ENCODE measurements at places on chromosomes 13 and 19.
A peak's percentile ranks its signal among the peaks of the same experiment; 100 is the strongest.

- DNase-seq = no peak
These were observed 81.0 kb upstream of the UBAC2 start for GRCh38 chr13:99119656-99120055.

DNA sequence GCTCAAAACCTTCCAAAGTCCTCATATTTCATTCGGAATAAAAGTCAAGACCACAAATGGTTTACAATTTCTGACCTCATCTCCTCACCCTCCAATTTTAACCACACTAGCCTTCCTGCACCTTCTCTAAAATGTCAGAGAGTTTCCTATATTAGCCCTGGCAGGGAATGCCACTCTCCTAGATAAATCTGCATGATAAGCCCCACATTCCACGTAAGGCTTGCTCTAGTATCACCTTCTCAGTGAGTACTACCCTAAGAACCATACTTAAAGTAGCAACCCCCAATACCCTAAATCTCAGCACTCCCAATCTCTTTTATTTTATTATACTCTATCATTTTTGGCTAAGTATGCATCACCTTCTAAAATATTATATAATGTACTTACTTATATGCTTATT, 100.5 kb upstream of the SLITRK5 start:
- no peak for DNase-seq

DNA sequence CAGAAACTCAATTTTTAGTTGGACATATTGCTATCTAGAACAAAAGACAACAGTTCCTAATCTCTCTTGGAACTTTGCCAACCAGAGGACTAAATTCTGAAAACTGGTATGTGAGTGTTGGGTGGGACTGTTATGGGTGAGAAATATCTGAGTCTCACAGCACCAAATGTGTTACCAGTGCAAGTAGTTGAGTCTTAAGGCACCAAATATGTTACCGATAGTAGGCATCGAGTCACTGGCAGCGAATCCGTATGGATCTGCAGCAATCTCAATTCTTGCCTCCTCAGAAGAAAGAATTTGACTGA, 575.2 kb downstream of the DACH1 start:
- DNase-seq = no peak

GRCh38 chr13:77114271-77114670, 87.3 kb upstream of the FBXL3 start:
- no peak for DNase-seq

GRCh38 chr13:94712812-94713560, 641 bp upstream of the SOX21 start:
- peak; percentile 39 for DNase-seq

- no peak for DNase-seq
These were observed 58.8 kb downstream of the COL4A2 start for GRCh38 chr13:110365876-110366275.

DNA sequence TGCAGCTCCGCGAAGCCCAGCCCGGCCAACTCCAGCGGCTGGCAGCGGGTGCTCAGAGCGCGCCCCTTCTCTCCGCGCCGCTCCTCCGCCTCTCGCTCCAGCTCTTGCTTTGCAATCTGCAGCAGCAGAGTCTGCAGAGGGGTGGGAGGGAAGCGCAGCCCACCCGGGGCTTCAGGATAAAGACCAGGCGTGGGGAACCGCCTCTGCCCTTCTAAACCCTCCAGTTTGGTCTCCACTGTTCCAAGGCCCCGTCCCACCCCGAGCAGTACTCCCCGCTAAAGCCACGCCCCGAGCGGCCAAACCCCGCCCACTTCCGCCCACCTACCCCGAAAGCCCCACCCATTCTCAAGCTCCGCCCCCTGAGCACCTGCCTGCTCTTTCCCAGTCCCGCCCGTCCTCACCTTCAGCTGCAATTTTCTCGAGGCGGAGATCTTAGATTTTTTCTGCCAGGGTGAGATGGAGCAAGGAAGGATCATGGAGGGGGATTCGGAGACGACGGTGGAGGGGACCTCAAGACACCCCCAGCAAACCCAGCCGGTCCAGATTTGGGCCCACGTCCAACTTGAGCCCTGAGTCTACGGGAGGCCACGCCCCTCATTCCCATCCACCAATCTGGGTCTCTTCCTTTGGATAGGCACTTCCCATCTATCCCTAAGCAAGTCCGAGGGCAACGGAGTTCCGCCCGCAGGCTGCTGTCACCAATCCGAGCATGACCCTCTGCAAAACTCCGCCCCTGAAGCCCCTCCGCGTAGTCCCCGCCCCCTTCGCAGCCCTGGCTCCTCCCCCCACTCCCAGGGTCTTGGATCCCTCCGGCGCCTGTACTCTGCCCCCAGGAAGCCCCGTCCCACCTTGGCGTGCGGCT, 1.1 kb downstream of the TNNI3 start:
- DNase-seq = no peak

DNA sequence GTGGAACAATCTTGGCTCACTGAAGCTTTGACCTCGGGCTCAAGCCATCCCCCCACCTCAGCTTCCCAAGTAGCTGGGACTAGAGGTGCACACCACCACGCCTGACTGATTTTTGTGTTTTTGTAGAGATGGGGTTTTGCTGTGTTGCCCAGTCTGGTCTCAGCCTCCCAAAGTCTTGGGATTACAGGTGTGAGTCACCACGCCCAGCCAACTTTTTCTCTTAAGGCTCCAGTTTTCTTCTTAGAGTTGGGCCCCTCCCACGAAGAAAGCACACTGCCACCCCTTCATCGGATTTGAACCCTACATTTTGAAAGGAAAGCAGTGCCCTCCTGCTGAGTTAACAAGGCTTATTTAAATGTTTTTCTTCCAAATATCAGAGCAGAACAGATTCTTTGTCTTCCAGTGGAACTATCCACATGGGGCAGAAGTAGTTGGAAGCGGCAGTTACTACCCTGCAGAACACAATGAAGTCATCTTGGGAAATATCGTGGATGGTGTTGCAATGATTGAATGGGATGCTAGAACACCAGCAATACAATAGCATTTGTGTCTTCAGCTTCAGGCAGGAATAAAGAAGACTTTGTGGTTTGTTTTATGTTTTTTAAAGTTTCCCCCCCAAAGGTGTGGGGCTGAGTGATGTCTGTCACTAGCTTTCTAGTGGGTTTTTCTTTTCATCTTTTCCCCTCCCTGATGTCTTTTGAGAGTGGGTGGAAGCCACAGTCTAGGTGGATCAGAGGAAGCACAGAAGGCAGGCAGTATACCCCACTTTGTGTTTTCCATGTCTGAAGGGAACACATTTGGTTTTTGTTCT, 8.9 kb downstream of the ACTN4 start:
- no peak for DNase-seq

- no peak for DNase-seq
These were observed 2.5 kb downstream of the NPAS1 start for GRCh38 chr19:47022140-47022536.

GRCh38 chr19:33290956-33291622, 11.2 kb downstream of the CEBPA start:
- DNase-seq = no peak

DNA sequence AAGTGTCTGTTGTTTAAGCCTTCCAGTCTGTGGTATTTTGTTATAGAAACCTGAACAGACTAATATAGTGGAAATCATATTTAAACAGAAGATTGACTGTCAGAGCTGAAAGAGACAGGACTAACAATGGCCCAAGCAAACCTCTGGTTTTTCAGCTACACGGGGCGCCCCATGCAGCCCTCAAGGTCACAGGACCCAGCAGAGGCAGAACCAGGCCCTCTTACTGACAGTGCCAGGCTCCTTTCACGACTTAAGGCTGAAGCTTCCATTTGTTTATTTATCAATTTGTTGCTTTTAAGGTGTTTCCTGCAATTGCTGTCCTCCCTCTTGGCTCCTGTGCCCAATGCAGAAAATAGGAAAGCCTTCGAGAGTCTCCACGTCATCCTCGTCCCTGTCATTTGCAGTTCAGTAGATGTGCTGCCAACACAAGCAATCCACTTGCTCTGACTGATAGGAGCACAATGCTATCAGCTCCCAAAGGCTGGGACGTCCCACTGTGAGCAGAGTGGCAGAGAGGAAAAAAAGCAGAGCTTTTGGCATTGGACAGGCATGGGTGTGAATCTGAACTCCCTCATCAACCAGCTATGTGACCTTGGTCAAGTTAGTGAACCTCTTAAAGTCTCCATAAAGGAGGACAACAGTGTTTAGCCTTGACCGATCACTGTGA, 10.5 kb upstream of the SLC7A1 start:
- DNase-seq = no peak

DNA sequence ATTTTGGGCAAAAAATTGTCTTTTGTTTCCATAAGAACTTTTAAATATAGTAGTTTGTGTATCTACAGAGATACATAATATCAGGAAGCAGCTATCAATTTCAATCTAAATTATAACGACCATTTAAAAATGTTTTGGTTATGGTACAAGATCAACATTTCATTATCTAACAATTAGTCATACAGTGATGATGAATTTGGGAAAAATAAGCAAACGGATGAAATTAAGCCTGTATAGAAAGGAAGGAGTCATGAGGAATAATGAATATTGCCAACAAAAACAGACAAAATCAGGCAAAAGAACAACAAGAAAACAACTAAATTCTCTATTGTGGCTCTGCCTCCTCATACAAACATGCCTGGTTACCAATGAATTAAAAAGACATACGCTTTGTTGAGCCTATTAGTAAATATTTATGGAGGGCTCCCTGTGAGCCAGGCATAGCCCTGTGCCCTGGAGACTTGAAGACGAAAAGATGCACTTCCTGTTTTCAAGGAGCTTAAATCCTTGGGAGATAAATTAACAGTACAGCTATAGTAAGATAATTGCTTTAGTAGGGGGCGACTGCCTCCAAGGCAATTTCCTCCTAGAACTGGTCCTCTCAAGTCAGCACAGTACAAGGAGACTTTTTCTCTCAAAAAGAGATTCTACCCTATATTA, 73.0 kb downstream of the NALCN start:
- no peak for DNase-seq

DNA sequence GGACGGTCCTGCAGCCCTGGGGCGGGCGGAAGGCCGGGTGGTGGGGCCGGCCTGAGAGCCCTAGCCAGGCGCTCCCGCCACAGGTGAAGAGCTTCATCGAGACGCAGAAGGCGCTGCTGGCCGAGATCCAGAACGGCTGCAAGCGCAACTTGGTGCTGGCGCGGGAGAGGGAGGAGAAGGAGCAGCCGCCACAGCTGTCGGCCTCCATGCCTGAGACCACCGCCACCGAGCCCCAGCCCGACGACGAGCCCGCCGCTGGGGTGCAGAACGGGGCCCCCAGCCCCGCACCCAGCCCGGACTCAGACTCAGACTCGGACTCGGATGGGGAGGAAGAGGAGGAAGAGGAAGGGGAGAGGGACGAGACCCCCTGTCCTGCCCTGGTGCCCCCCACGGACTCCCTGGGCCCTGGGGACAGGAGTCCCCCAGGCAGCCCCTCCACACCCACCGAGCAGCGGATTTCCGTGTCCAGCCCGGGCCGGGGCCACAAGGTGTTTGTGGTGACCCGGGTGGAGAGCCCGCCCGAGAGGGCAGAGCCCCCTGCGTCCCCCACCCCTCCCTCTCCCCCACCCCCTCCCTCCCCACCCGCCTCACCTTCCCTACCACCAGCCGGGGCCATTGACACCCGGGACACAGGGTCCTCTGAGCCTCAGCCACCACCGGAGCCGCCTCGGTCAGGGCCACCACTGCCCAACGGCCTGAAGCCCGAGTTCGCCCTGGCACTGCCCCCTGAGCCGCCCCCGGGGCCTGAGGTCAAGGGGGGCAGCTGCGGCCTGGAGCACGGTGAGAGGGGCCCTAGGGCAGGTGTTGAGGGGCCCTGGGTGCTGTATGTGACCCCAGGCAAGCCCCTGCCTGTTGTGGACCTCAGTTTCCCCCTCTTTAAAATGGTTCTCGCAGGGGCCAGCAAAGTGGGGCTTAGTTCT, 15.3 kb downstream of the NKPD1 start:
- no peak for DNase-seq

DNA sequence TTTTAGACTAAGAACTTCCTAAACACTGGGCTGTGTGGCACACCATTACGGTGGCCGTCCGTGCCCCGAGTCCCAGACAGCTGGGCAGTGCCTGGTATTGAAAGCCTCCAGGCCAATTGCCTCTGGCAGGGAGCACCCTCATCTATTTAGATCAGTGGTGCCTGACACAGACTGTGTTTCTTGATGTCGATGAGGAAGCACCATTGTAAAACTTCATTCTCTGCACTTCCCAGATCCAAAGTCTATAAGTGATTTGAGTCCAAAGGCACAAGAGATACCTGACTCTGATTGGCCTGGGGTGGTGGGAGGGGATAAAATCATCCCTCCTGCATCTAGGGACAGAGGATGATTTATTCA, 8.5 kb upstream of the STK24 start:
- no peak for DNase-seq

- DNase-seq = no peak
These were observed 142.4 kb downstream of the MYCBP2 start for GRCh38 chr13:77184455-77184854.

GRCh38 chr13:79745081-79745480, 264.1 kb downstream of the NDFIP2 start:
- no peak for DNase-seq

GRCh38 chr13:85603735-85604134, 195.5 kb downstream of the SLITRK6 start:
- no peak for DNase-seq

DNA sequence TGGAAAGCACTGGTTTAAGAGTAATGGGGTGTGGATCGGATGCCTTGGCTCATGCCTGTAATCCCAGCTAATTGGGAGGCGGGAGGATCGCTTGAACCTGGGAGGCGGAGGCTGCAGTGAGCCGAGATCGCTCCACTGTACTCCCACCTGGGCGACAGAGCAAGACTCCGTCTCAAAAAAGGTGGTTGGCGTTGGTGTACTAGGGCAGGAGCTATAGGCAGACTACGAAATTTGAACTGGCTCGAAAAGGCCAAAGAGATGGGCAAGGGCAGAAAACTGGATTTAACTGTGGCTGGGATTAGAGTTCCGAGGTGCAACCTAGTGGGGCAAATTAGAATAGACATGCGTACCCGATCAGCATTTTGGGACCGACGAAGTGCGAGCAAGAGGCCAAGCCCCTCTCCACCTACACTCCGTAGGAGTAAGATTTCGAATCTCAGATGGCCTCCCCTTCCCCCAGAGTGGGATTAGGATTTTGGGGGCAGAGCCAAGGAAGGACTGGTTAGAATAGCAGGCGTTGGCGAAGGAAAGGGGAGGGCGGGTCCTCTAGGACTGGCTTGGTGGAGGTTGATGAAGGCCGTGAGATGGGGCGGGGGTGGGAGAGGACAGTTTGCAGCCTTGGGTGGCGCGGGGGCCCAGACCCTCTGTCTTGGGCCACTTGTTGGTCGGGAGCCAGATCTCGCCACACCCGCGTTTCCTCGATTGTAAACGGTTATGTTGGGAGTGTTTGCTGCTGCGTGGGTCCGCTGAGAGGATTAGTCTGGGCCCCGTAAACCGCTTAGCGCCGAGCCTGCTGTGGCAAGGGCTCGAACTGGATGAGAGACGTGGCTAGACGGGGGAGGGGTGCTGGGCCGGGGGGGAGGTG, 2.0 kb upstream of the INAFM1 start:
- DNase-seq = no peak

GRCh38 chr19:47729468-47729798, 15.9 kb upstream of the NOP53 start:
- DNase-seq = no peak

DNA sequence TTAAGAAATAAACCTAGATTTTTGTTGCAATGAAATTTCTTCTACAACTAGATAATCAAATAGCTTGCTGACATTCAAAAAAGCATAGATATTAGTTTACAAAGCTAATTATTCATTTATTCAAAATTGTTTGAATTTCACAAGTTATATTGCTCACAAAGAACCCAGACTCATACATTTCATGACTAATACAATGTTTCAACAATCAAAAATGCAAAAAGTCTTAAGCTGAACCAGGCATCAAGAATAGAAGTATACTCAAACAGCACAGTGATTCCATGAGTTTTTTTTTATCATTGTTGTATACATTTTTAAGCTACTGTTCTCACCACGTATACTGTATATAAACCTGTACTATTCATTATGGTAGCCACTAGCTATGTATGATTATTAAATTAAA, 51.0 kb downstream of the DIAPH3 start:
- DNase-seq = no peak

Measured in COR-L47 (cell line).